Hair follicle dermal papilla cell (primary cell): ENCODE measurements at places on chromosomes 5 and 9. TPM values are rescaled to one million over a fixed set of nuclear protein-coding genes. Genes with fewer than 3 reads are reported as not detected.

The MCC gene
- 47.1 and 63.6 TPM in 2 replicates for total RNA-seq

The FGF10 gene
- 1.9 and 3.7 TPM in 2 replicates for total RNA-seq

The GGTA1 gene
- total RNA-seq, result not detected in 2 replicates

The GPX3 gene
- 9.4 and 31.2 TPM in 2 replicates for total RNA-seq

The PCDHA3 gene
- total RNA-seq, result 0.32 and 0.61 TPM in 2 replicates

The CD14 gene
- 2.8 and 6.3 TPM in 2 replicates for total RNA-seq

The INSL4 gene
- total RNA-seq, result not detected in 2 replicates

The RGS14 gene
- 0.49 and 1.7 TPM in 2 replicates for total RNA-seq

The ARL14EPL gene
- total RNA-seq, result 0.32 TPM in 1 of 2 replicates, not detected in the other

The NR4A3 gene
- total RNA-seq, result 0.24 and 0.65 TPM in 2 replicates

The SPATA31C1 gene
- total RNA-seq, result not detected in 2 replicates

The AQP3 gene
- 0.24 and 0.32 TPM in 2 replicates for total RNA-seq

The PCDHA1 gene
- total RNA-seq, result under 0.01 TPM in 1 of 2 replicates, not detected in the other

The NINJ1 gene
- total RNA-seq, result 6.7 and 13.5 TPM in 2 replicates

The CMYA5 gene
- total RNA-seq, result 2.4 and 2.8 TPM in 2 replicates

The ADAM19 gene
- total RNA-seq, result 28.7 and 32.3 TPM in 2 replicates

The ADAMTS6 gene
- total RNA-seq, result 109 and 117 TPM in 2 replicates

The GM2A gene
- 28.2 and 28.3 TPM in 2 replicates for total RNA-seq

The SLC36A3 gene
- total RNA-seq, result not detected in 2 replicates

The PPP3R2 gene
- not detected in 2 replicates for total RNA-seq
